Stimulated activated CD4-positive, alpha-beta T cell treated with anti-CD3 and anti-CD28 coated beads, Interleukin-15, amount 100 ng/mL, for 1 hour (primary cell): ENCODE measurements at places on chromosomes 4 and X.

DNA sequence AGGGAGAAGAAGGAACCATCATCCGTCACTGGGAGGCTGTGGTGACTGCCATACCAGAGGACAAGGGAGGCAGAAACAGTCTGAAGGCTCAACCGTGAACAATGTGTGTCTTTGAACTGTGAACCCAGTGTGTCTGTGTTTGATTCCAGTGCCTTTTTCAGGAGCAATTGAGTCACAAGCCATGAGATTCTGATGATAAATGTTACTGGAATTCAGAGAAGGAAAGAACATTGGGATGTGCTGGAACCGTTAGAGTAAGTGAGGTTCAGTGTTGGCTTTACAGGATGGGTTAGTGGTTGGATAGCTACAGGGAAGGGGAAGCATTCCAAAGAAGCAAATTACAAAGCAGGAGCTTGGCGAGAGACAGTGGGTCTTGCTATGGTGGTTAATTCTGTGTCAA, 464.4 kb downstream of the TRIML1 start:
- DNase-seq = no peak

DNA sequence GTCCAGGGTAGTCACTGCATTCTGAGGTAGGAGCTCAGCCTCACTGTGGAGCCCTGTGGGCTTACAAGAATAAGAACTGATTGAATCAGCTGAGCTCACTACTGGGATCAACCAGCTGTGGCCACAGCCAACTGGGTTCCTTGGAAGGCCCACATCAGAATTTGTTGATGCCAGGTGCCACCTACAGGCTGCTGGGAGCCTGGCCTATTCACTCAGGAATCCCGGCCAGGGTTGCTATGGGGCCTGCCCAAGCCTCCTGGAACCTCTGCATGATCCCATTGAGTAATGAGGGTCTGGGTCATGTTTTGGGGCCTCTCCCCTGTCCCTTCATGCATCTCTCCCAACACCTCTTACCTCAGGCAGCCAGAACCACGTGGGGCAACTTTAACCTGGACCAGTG, 53.9 kb upstream of the KIAA1210 start:
- no peak for DNase-seq

DNA sequence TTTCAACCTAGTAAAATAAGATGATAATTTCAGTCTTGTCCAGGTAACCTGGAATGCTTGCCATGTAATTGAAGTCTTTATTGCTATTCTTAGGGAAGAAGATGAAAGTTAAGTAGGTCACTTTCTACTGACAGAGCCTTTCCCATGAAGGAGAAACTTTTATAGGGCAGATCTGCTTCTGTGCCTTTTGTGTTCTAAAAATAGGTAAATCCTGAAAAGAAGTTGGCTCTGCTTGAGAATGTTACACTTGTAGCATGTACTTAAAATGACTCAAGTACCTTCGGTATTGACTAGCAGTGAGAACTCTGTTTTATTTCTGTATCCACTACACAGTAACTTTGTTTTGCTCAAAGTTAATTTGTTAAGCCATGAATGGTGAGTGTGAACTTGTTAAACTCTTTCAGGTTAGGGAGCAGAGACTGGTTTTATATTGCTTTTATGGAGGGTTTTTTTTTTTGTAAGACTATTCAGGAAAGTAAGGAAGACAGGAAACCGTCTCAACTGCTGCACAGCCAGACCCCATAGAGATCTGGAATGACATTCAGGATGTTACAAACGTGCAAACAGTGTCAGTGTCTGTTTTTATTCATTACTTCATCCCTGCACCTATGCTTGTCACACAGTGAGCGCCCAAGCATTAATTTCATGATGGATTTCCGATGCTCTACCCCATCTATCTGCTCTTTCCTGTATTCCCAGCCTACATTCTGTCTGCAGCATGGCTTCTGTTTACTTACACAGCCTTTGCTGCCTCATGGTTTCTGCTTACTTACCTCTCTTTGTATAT, 53.0 kb downstream of the SEPTIN11 start:
- no peak for DNase-seq

GRCh38 chr4:121789960-121790829, 10.9 kb upstream of the EXOSC9 start:
- DNase-seq = no peak

DNA sequence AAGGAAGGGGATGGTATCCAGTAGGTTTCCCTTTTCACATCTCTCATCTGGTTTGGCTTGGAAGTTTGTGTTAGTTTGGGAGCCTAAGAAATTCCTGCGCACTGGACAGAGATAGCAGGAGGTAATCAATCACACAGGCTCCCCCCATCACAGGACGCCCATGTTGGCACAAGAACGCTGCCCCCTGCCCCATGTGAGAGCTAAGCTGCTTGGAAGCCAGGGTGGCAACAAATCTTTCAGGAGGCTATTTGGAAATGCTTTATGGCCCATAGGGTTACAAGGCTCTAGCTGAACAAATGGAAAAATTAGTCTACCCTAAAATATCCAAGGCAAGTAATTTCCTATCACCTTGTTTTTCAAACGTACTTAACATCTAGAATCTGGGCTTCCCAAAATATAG, 54.0 kb downstream of the SOD3 start:
- DNase-seq = no peak

- peak; percentile 22 for DNase-seq
These were observed 1.4 kb downstream of the ELOVL6 start for GRCh38 chr4:110196871-110197528.

- DNase-seq = no peak
These were observed 102.5 kb downstream of the EFNB1 start for GRCh38 chrX:68931345-68931744.

DNA sequence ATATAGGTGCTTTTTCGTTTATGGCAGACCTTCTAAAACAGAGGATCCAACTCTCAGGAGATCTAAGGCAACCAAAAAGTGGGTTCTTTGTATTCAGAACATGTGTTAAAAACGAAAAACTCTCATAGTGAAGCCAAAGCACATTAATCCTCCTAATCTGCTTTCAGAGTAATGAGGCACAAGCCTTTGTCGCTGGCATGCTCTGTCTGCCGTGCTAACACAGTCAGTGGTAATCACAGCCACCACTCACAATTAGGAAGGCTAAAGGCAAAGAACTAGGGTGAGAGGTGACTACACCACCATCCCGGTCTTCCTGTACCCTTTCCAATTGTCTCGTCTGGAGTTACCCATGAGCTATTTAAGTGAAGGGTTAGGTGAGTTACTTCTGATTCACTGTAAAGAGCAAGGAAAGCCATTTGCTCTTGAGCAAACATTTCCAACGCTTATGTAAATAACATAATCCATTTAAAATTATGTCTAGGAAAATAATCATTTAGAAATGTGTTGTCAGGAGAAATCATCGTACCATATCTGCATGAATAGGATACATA, 40.7 kb downstream of the NPY2R start:
- no peak for DNase-seq

DNA sequence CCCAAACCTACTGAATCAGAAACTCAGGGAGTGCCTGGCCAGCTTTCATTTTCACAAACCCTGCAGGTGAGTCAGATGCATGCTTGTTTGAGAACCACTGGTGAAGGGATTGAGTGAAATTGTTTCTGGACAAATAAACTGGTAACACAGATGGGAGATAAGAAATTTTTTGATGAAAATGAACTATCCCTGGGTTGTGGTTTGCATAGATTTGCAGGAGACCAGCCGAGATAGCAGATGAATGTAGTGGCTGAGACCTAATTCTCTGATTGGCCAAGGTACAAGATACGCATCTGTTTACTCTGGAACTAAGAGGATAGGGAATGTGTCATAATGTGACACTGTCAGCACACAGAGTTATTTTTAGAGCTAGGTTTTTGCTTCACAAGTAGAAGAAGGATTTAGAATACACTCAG, 117.8 kb upstream of the NOCT start:
- DNase-seq = no peak

DNA sequence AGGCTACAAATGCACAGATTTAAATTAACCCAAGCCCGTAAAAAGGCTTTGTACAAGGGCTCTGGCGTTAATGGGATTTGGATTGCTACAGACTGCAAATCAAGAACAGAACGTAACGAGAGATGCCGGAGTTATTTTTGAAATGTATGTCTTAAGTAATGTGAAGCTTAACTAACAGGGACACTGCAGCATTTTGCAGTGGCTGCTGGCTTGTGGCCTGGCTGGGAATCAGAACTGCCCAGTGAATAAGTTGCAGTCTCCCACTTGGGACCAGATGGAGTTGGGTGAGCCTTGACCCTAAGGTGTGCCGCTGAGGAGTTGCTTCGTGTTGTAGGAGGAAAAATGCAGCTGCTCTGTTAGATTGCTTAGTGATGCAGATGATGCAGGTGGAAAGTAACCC, 318.4 kb downstream of the DHX15 start:
- DNase-seq = no peak

GRCh38 chr4:113476800-113477199, 284.7 kb downstream of the CAMK2D start:
- DNase-seq = peak; percentile 15

DNA sequence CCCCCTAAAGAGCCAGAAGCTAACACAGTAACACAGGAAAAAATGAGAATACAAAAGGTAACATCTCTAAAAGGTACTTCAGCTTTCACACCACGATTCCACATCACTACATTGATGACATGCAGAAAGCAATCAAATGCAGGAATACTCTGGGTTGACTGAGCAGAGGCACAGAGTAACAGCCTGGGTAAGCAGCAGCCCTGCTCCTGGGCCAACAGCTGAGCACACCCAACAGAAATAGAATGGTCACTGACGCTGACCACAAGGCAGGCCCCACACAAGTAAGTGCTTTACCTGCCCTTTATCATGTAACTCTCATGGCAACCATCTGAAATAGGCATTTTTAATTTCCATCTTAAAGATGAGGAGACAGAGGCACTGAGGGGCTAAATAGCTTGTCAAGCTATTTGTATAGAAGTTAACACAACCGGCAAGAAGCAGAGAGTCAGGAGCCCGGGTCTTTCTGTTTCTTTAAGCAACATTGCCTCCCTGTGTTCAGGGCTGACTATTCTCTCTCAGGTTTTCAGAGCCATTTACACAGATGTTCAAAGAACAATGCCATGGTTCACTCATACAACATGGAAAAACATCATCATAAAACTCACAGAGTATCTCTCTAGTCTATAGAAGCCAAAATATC, 168.9 kb downstream of the ZNF674 start:
- no peak for DNase-seq

GRCh38 chr4:25112995-25113380, 47.3 kb downstream of the SEPSECS start:
- no peak for DNase-seq

- no peak for DNase-seq
These were observed 408.9 kb downstream of the NAP1L3 start for GRCh38 chrX:93264261-93265002.

DNA sequence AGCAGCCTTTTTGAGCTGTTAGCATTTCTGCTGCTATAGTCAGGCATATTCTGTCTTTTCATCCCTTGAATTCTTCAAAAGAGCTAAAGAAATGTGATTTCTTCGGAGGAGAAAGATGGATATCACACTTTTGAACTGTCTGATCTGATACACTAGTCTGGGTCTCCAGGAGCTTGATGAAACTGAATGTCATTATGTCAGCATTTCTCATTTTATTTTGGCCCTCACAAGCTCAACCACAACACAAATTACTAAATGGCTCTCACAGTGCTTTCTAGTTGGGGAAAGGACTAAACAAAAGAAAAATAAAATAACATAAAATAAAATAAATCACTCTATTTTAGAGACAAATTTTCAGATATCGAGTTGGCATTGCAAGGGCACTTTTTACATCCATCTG, 655.3 kb upstream of the SPANXN1 start:
- DNase-seq = no peak

DNA sequence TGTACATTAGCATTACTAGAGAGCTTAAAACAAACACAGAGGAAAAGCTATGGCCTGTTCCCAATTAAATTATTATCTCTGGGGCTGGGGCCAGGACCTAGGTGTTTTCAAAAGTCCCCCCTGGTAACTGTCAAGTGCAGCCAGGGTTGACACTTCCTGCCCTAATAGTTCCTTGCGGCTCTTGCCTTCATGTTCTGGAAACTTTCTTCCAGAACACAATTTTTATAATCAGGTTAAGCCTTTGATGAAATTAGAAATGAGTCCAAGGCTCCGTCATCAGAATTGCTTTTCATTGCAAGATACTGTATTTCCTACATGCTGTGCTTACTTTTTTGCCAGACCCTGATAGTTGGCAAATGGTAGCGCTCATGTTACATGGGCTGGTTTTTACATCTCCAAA, 229.6 kb downstream of the UNC5C start:
- no peak for DNase-seq

- no peak for DNase-seq
These were observed 152.1 kb upstream of the HPGD start for GRCh38 chr4:174674305-174674840.

- DNase-seq = no peak
These were observed 321.3 kb downstream of the TMA16 start for GRCh38 chr4:163815776-163816175.

- DNase-seq = no peak
These were observed 406.2 kb upstream of the PCDH7 start for GRCh38 chr4:30314001-30314400.

GRCh38 chr4:15577508-15577907, 77.6 kb downstream of the FBXL5 start:
- no peak for DNase-seq

DNA sequence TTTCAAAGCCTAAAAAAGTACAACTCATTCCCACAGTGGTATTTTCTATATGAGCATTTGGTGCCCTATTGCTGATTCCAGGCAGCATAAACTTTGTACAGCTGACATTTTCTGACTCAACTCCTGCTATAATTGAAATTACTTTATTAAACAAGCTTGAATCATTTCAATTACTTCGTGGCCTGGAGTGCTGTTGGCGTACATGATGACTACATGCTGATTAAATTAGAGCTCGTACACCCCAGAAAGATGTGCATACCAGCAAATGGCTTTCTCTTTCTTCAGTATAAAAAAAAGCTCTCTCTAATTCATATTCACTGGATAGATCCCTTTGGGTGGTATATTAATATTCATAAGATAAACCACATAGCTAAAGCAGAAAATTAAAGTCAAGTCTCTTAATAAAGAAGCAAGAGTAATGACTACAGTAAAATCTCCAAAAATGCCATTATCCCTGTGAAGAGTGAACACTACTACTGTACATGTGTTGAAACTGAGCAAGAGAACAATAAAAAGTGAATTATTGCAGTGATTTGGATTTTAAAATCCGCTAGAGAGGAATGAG, 245.0 kb upstream of the IGFBP7 start:
- DNase-seq = no peak
